ENCODE measurements at places on chromosomes 6 and 20. TPM values are rescaled to one million over a fixed set of nuclear protein-coding genes. Genes with fewer than 3 reads are reported as not detected.

Gene KCNK16
- not detected for total RNA-seq

DNA sequence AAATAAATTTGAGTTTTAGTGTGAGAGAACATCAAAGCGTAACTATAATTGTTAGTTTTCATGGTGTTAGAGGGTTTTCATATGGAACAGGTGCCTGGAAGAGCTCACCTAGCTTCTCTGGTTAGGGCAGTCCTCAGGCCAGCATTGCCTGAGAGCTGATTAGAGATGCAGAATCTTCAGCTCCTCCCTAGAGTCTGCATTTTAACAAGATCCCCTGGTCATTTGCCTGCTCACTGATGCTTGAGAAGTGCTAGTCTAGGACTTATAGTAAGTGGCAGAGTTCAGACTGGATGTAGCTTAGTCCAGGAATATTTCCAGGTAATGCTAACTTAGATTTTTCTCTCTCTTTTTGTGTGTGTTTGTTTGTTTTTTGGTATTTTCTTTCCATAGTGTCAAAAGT is 21.7 kb upstream of the SMIM26 start:
- H3K36me3 ChIP-seq, result peaks cover 27% of the 10 kb centered on the region
- no peaks in the 10 kb centered on the region for H3K27me3 ChIP-seq
- no peak overlapping the region for H3K4me3 ChIP-seq
- peaks cover 12% of the 10 kb centered on the region for H3K4me1 ChIP-seq
- DNase-seq, result no peak

Gene TMEM244
- total RNA-seq, result not detected

- H3K4me3 ChIP-seq, result no peak overlapping the region
- no peak overlapping the region for H3K27ac ChIP-seq
- no peaks in the 10 kb centered on the region for H3K4me1 ChIP-seq
- H3K36me3 ChIP-seq, result no peaks in the 10 kb centered on the region
- H3K27me3 ChIP-seq, result no peaks in the 10 kb centered on the region
These were observed 24.2 kb upstream of the CITED2 start for GRCh38 chr6:139398658-139399057.

DNA sequence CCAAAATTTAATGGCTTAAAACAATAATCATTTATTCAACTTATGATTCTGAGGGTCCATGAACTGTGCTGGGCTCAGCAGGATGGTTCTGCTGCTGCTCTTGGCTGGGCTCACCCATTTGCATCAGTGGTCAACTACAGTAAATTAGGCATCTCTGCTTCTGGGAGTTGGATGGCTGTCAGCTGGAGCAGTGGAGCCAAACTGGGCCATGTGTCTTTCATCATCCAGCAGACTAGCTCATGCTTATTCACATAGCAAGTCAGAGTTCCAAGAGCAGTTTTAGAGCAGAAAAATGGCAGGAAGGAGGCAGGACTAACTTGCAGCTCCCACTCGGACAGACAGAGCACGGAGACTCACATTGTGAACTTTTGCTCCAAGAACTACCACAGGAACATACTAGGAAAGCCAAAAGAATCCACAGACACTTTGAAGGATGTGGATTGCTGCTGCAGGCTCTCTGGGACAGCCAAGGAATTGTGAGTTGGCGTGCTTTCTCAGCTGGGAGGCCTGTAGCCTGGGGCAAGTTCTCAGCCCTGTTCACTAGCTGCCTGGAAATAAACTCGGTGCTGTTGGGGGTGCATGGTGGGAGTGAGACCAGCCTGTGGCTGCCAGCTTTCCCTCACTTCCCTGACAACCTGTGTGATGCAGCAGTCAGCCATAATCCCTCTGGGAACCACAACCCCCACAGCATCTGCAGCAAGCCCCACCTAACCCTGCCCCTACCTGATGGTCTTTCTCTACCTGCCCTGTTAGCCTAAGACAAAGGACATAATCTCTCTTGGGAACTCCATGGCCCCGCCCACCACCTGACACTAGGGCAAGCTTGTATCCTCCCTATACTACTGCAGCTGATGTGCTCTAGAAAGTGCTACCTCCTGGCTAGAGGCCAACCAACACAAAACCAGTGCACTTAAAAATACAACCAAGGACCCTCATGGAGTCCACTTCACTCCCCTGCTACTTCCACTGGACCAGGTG is 129.0 kb downstream of the JPH2 start:
- H3K4me3 ChIP-seq, result no peak overlapping the region
- H3K4me1 ChIP-seq, result peaks cover 6% of the 10 kb centered on the region
- H3K27me3 ChIP-seq, result peaks cover 29% of the 10 kb centered on the region
- no peak for DNase-seq

Gene TTBK1
- 0.75 TPM for total RNA-seq

DNA sequence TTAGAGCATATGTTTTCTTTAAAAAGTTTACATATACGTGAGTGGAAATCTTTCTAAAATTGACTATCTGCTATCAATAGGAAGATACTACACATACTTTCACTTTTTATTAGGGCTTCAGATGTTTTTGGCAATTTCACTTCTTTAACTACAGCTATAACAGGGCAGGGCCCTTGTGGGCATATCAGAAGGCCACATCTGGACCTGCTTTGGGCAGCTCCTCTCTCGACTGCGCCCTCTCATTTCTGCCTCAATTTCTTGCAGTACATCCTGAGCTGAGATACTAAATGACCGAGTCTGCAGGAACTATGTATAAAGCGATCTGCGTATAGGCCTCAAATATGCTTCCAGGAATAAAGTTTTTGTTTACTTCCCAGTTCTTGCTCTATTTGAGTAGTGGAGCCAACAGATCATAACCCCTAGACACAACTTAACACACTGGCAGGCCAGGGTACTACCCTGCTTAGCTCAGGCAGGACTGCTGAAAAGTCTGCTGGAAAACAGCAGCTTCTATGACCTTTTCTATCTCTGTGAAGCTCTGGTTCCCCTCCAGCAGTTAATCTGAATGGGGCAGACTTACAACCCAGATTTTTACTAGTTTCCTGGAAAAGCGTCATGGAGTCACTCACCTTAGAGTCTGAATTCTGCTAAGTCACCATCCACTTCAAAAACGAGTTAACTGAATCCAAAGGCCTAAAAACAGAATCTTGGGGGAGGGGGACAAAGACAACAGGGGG is 12.7 kb downstream of the GCLC start:
- H3K4me3 ChIP-seq, result no peak overlapping the region
- no peaks in the 10 kb centered on the region for H3K36me3 ChIP-seq
- no peaks in the 10 kb centered on the region for H3K27me3 ChIP-seq
- H3K27ac ChIP-seq, result peak overlapping the region; percentile 73

- peaks cover 23% of the 10 kb centered on the region for H3K27me3 ChIP-seq
- H3K36me3 ChIP-seq, result no peaks in the 10 kb centered on the region
- H3K27ac ChIP-seq, result no peak overlapping the region
- peak; percentile 70 for DNase-seq
These were observed 244.9 kb downstream of the TSHZ2 start for GRCh38 chr20:53216856-53217576.

DNA sequence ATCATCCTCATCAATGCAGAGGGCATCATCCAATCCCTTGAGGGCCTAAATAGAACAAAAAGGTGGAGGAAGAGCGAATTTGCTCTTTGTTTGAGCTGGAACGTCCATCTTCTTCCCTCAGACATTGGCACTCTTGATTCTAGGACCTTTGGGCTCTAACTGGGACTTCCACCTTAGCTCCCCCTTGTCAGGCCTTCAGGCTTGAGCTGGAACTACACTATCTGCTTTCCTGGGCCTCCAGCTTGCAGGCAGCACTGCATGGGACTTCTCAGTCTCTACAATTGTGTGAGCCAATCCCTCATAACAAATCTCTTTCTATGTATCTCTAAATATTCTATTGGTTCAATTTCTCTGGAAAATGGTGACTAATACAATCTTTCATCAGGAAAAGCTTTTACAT is 155.4 kb downstream of the MCHR2 start:
- H3K27ac ChIP-seq, result no peak overlapping the region
- H3K4me1 ChIP-seq, result no peaks in the 10 kb centered on the region
- H3K27me3 ChIP-seq, result peaks cover 8% of the 10 kb centered on the region

- H3K4me1 ChIP-seq, result no peaks in the 10 kb centered on the region
- no peaks in the 10 kb centered on the region for H3K27me3 ChIP-seq
- DNase-seq, result no peak
These were observed 1063.3 kb upstream of the CITED2 start for GRCh38 chr6:140437619-140438345.

- DNase-seq, result peak; percentile 32
- H3K27me3 ChIP-seq, result no peaks in the 10 kb centered on the region
- H3K27ac ChIP-seq, result no peak overlapping the region
- H3K4me1 ChIP-seq, result no peaks in the 10 kb centered on the region
- no peaks in the 10 kb centered on the region for H3K36me3 ChIP-seq
These were observed 62.8 kb downstream of the TCP11 start for GRCh38 chr6:35078226-35078850.

DNA sequence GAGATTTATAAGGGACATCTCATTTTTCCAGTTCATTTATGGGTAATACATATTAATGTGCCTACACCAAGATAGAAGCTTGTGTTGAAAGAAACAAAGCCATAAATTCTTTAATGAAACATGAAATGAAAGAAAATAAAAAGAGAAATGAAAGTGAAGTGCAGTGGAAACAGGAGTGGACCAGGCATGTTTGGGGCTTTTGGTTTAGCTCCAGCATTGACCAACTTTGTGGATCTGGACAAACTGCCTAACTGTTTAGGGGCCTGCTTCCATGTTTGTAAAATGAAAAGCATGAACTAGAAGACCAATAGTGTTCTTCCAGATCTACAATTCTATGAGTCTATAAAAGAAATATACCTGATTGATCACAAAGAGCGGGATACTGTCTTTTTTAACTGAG is 124.9 kb downstream of the GJA10 start:
- H3K27ac ChIP-seq, result no peak overlapping the region
- DNase-seq, result no peak
- peaks cover 6% of the 10 kb centered on the region for H3K36me3 ChIP-seq
- peaks cover 5% of the 10 kb centered on the region for H3K4me1 ChIP-seq

DNA sequence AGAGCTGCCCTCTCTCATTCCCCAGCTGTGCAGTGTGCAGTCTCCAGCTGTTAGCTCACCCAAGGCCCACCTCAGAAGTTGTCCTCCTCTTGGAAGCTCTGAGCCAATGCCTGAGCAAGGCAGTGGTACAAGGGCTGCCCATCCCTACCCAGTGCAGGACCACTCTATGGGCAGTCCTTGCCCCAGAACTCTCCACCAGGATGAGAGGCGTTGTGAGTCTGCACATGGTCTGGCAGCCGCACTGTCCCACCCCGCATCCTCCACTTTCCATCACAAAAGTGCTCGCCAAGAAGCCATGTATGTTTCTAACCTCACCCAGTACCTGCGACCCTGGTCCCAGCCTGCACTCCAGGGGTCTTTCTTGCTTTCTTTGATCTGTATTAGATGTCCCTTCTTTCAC is 175.1 kb upstream of the PMEPA1 start:
- H3K27me3 ChIP-seq, result peaks cover 18% of the 10 kb centered on the region
- H3K36me3 ChIP-seq, result no peaks in the 10 kb centered on the region
- H3K27ac ChIP-seq, result no peak overlapping the region
- H3K4me3 ChIP-seq, result no peak overlapping the region

Gene FOXF2
- total RNA-seq, result not detected

Gene PI3
- total RNA-seq, result not detected

DNA sequence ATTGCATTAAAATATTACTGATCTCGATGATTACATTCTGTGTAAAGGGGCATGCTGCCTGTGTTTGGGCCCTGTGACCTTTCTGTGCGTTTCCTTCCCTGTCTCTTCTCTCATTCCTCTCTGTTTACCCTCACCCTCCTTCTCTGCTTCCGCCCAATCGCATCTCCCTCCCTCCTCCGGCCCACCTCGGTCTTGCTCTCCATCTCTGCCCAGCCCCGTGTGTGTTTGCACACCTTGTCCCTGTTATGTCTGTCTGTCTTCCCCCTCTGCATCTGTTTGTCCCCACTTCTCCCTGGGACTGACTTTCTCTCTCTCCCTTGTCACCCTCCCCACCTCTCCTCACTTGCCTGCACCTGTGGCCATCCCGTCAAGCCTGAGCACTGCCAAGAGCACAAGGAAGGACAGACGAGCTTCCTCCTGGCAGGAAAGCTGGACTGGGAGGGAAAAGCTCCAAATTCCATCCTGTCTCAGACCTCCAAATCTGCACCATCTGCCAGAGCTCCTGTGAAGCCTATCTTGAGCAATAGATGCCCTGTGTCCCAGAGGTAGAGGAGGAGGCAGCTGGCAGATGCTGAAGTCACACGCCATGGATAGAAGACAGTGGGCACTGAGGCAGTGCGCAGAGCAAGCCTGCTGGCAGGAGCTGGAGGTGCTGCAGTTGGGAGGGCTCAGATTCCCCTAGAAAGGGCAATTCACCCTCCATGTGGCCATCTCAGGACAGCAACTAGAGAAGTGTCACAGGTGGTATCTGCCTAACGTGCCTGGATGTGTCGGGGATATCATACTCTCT is 172.3 kb downstream of the PTPRT start:
- no peak overlapping the region for H3K4me3 ChIP-seq
- no peak overlapping the region for H3K27ac ChIP-seq
- no peaks in the 10 kb centered on the region for H3K27me3 ChIP-seq
- DNase-seq, result no peak
- no peaks in the 10 kb centered on the region for H3K4me1 ChIP-seq

- H3K27me3 ChIP-seq, result no peaks in the 10 kb centered on the region
- H3K27ac ChIP-seq, result no peak overlapping the region
- H3K36me3 ChIP-seq, result no peaks in the 10 kb centered on the region
- no peak for DNase-seq
- H3K4me3 ChIP-seq, result no peak overlapping the region
- no peaks in the 10 kb centered on the region for H3K4me1 ChIP-seq
These were observed 526.6 kb upstream of the JAG1 start for GRCh38 chr20:11200423-11200822.

- H3K4me1 ChIP-seq, result peaks cover 13% of the 10 kb centered on the region
- no peak overlapping the region for H3K27ac ChIP-seq
- H3K4me3 ChIP-seq, result no peak overlapping the region
- peaks cover 23% of the 10 kb centered on the region for H3K27me3 ChIP-seq
These were observed 57.8 kb upstream of the KLHL31 start for GRCh38 chr6:53723331-53723730.

Gene F13A1
- total RNA-seq, result not detected

- peaks cover 16% of the 10 kb centered on the region for H3K4me1 ChIP-seq
- no peak overlapping the region for H3K4me3 ChIP-seq
- H3K27me3 ChIP-seq, result no peaks in the 10 kb centered on the region
- no peak overlapping the region for H3K27ac ChIP-seq
- peaks cover 15% of the 10 kb centered on the region for H3K36me3 ChIP-seq
These were observed 58.8 kb downstream of the REV3L start for GRCh38 chr6:111423960-111424846.

GRCh38 chr6:17469006-17469832 is 75.8 kb downstream of the CAP2 start:
- H3K27me3 ChIP-seq, result peaks cover 2% of the 10 kb centered on the region
- no peak for DNase-seq
- no peaks in the 10 kb centered on the region for H3K4me1 ChIP-seq
- no peak overlapping the region for H3K4me3 ChIP-seq
- H3K27ac ChIP-seq, result no peak overlapping the region

Gene CST2
- not detected for total RNA-seq

- peaks cover 1% of the 10 kb centered on the region for H3K4me1 ChIP-seq
- H3K4me3 ChIP-seq, result no peak overlapping the region
- H3K27ac ChIP-seq, result no peak overlapping the region
- peaks cover 10% of the 10 kb centered on the region for H3K36me3 ChIP-seq
- no peak for DNase-seq
These were observed 63.0 kb downstream of the MAP3K7 start for GRCh38 chr6:90523779-90524310.

Measured in natural killer cell treated with Interleukin-12 subunit alpha and Interleukin-12 subunit beta and Interleukin-15 and Interleukin-18, amount 100 ng/mL, for 72 hours (primary cell).